ENCODE measurements at places on chromosomes 13 and 19. TPM values are rescaled to one million over a fixed set of nuclear protein-coding genes. Genes with fewer than 3 reads are reported as not detected.
A peak's percentile ranks its signal among the peaks of the same experiment; 100 is the strongest.

DNA sequence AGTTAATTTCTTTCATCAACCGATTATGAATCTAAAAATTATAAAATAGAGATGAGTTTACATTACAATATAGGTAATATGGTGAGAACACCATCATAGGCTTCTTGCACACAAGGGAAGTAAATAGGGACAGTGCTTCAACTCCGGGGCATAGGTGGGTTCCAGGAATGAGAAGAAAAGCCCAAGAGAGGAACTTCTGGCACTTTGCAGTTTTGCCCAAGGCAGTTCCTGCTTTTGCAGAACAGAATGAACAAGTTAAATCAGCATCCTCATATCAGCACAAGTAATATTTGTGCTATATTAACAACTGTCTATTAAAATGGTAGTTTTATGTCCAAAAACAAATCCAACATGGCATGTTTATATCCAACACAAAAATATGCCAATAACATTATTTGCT lies 60.1 kb downstream of the DACH1 start:
- H3K4me1 ChIP-seq: no peaks in the 10 kb centered on the region
- DNase-seq: no peak
- H3K4me3 ChIP-seq: no peak overlapping the region
- H3K36me3 ChIP-seq: no peaks in the 10 kb centered on the region
- H3K27ac ChIP-seq: no peak overlapping the region

GRCh38 chr19:54141356-54141755 lies 3.8 kb downstream of the CNOT3 start:
- H3K4me3 ChIP-seq: no peak overlapping the region
- H3K36me3 ChIP-seq: peaks cover 70% of the 10 kb centered on the region
- no peak for DNase-seq
- no peak overlapping the region for H3K27ac ChIP-seq
- peaks cover 11% of the 10 kb centered on the region for H3K4me1 ChIP-seq
- no peaks in the 10 kb centered on the region for H3K27me3 ChIP-seq

- H3K27me3 ChIP-seq: no peaks in the 10 kb centered on the region
- no peak overlapping the region for H3K4me3 ChIP-seq
- H3K4me1 ChIP-seq: no peaks in the 10 kb centered on the region
- no peaks in the 10 kb centered on the region for H3K36me3 ChIP-seq
- H3K27ac ChIP-seq: no peak overlapping the region
- DNase-seq: peak; percentile 57
Observed at GRCh38 chr13:108795841-108796240, 166.4 kb downstream of the MYO16 start.

GRCh38 chr19:20067943-20068342 lies 9.9 kb upstream of the ZNF90 start:
- H3K4me1 ChIP-seq: peaks cover 7% of the 10 kb centered on the region
- no peak overlapping the region for H3K27ac ChIP-seq
- peak; percentile 52 for DNase-seq
- peak overlapping the region; percentile 76 for H3K4me3 ChIP-seq
- no peaks in the 10 kb centered on the region for H3K36me3 ChIP-seq
- H3K27me3 ChIP-seq: no peaks in the 10 kb centered on the region

GRCh38 chr19:48833977-48834376 lies 2.3 kb downstream of the HSD17B14 start:
- peaks cover 17% of the 10 kb centered on the region for H3K36me3 ChIP-seq
- no peak overlapping the region for H3K27ac ChIP-seq
- peak; percentile 59 for DNase-seq
- no peaks in the 10 kb centered on the region for H3K27me3 ChIP-seq
- no peak overlapping the region for H3K4me3 ChIP-seq
- H3K4me1 ChIP-seq: no peaks in the 10 kb centered on the region

DNA sequence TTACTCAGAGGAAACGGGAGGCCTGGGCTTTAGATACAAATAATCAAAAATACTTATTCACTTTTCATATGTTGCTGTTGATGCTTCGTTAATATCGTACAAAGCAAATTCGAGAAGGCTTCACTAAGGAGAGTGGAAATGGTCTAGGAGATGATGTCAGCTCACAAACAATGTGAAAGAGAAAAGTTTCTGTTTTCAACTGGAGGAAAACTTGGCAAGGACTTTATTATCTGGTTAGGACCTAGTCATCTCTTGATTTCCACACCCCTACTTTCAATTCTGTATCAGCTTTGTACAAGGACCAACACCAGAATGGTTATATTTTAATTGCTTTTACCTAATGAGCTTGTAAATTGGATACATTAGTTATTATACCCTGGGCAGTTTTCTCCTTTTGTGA lies 88.0 kb downstream of the SLC10A2 start:
- no peaks in the 10 kb centered on the region for H3K36me3 ChIP-seq
- DNase-seq: no peak
- no peak overlapping the region for H3K27ac ChIP-seq
- no peak overlapping the region for H3K4me3 ChIP-seq

DNA sequence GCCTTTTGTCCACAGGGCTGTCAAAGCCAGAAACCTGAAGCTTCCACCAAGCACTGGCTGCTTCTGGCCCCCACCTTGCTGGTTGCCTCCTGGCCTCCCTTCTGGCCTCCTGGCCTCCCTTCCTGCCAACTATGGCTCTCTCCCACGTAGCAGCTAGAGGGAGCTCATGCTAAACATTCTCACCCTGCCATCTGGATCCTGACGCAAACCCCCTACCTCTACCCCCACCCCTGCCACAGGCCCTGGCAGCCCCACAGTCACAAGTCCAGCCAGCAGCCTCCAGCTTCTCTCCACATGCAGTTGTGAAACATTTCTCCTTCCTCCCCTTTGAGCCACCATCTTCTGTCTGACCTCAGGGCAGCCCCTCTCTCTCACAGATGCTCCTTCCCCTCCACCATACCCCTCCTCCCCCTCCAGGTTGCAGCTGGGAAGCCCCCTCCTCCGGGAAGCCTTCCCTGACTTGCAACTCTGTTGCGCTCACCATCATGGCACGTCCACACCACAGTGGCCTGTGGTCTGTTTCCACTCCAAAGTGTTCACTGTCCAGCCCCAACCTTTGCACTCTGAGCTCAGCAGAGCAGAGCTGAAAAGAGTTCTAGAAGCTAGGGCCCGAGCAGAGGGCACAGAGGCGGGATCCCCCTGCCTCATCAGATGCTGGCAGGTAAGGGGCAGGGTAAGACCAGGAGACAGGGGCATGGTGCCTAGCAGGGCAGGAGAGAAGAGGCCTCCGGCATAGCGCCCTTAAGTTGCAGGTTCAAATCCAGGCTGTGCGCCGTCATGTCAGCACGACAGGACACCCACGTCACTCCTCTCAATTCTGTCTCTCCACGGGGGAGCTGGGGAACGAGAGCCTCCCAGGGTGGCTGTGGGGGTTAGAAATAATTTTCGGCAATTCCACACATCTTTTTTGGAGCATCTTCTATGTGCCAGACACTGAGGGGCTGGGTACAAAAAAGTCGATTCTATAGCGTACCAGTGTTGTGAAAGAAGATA lies 7.3 kb downstream of the ADGRL1 start:
- peak; percentile 60 for DNase-seq
- no peak overlapping the region for H3K4me3 ChIP-seq
- no peak overlapping the region for H3K27ac ChIP-seq
- no peaks in the 10 kb centered on the region for H3K4me1 ChIP-seq
- H3K36me3 ChIP-seq: no peaks in the 10 kb centered on the region

Gene AP1M2
- total RNA-seq: 152 TPM
